ENCODE measurements at places on chromosomes 16 and 17. TPM values are rescaled to one million over a fixed set of nuclear protein-coding genes. Genes with fewer than 3 reads are reported as not detected.

GRCh38 chr16:75345711-75346110, 87.6 kb downstream of the CFDP1 start:
- no peak for DNase-seq

DNA sequence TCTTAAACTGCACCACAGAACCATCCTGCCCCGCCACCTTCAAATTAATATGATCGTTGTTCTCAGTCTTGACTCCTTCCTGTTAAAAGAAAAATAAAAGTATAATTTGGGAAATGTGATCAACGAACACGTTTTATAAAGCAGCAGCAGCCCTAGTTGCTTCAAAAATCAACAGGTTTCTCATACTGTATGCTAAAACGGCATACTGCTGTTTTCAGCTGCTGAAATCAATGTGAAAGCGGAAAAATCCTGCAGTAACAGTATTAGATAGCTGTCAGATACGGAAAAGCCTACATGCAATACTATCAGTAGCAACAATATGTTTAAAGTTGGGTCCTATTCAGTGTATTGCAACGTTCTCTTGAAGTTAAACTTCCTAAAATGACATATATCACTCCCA, 1.6 kb downstream of the SUMO2 start:
- DNase-seq, result no peak

DNA sequence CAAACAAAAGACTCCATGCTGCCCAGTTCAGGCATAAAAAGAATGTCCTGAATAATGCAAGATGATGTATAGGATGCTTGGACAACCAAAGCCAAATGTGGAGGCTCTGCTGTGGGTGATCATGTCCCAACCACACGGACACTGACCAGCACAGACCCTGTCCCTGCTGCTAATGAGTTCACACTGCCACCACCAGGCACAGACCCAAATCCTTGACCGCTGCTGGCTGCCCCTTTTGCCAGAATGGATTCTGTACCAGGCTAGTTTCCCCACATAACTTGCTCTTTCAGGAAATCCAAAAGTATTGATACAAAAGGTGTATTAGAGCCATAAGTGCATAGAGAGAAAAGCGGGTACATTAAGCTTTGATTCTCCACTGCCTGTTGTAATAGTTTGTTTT, 60.9 kb downstream of the XYLT1 start:
- no peak for DNase-seq

- DNase-seq, result no peak
Measured at GRCh38 chr16:71205482-71206131, 24.9 kb downstream of the HYDIN start.

DNA sequence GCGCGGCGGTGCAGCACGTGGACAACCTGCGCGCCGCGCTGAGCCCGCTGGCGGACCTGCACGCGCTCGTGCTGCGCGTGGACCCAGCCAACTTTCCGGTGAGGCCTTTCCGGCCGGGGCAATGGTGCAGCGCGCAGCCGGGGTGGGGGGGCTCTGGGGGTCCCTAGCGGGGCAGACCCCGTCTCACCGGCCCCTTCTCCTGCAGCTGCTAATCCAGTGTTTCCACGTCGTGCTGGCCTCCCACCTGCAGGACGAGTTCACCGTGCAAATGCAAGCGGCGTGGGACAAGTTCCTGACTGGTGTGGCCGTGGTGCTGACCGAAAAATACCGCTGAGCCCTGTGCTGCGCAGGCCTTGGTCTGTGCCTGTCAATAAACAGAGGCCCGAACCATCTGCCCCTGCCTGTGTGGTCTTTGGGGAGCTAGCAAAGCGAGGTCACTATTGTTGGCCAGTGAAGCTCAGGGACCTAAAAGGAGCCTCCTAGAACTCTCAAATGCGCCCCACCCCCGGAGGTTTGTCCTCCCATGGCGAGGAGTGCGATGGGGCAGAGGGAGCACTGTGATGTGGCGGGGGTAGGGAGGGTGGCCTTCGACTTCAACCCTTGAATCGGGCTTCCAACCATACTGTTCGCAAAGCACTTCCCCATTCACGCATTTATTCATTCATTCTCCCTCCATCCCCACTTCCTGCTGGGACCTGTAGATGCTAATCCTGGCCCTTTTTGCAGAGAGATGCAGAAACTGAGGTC, 770 bp downstream of the HBM start:
- no peak for DNase-seq

DNA sequence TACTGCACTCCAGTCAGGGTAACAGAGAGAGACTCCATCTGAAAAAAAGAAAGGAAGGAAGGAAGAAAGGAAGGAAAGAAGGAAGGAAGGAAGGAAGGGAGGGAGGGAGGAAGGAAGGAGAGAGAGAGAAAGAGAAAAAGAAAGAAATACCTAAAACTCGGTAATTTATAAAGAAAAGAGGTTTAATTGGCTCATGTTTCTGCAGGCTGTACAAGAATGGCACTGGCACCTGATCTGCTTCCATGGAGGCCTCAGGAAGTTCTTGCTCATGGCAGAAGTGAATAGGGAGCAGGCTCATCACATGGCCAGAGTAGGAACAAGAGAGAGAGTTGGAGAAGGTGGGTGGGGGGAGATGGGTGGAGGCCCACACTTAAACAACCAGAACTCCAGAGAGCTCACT, 215.2 kb upstream of the IRX3 start:
- DNase-seq, result no peak

The FBXO39 gene
- total RNA-seq, result 5.5 TPM

The MT3 gene
- total RNA-seq, result not detected

The HS3ST2 gene
- total RNA-seq, result 0.48 TPM
